ENCODE measurements at places on chromosomes 4 and X. TPM values are rescaled to one million over a fixed set of nuclear protein-coding genes. Genes with fewer than 3 reads are reported as not detected.

DNA sequence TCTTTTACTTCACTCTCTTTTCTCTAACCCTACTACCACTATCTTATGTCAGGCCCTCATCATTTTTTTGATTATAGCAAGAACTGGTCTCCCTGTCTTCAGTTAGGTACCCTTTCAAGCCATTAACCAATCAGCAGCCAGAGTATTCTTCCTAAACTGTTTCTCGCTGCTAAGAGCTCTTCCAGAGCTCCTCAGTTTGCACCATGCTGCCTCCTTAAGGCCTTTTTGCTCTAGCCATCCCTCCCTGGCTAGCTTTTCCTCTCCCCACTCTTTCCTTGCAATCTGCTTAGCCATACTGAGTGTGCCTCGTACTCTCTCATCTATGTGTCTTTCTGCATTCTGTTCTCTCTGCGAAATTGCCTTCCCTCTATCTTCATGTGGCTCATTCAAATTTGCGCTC is 32.9 kb downstream of the KIF4A start:
- DNase-seq: no peak

GRCh38 chr4:189773909-189774308 is 166.8 kb upstream of the FRG1 start:
- no peak for DNase-seq

DNA sequence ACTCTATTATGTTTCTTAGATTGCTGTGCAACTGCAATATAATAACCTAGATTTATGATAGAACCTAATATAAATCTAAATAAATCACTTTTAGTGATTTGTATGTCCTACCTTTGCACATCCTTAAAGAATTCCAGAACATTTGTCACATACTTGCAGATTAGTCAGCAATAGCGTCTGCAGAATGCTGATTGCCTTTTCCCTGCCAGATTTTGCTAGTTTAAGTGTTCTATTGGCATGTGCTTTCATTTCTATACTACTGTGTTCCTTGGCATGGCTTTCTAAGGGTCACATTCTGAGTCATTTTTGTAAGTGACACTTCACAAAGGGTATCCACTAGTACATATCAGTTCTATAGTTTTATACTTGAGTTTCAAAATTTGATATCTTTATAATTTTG is 303.1 kb upstream of the GIMD1 start:
- no peak for DNase-seq

DNA sequence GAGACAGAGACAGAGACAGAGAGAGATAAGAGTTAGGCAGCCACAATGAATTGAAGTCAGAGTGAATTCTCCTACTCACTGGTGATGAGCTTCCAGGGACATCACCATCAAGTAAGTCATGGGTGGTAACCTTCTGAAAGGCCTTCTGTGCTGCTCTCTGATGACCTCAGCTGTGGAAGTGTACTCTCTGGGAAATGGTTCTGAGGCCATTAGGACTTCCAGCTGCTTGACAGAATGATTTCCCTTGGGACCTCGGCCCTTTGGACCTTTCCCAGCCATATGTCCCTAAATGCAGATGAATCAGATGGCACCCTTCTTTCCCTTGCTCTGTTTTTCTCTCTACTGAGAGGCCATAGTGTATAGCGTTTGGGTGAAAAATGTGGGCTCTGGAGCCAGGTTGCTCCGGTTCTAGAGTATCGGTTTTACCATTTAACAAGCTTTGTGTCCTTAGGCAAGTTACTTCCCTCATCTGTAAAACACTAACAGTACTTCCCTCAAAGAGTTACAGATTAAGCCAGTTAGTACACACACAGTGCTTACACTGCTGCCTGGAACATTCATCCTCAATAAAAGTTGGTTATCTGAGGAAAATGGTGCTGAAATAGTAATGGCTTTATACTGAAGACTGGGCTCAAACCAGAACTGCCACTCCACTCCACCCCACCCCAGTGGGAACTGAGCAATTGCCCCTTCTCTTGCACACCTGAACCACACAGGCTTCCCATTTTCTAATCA is 7.6 kb downstream of the SEPTIN11 start:
- DNase-seq: peak; percentile 53

DNA sequence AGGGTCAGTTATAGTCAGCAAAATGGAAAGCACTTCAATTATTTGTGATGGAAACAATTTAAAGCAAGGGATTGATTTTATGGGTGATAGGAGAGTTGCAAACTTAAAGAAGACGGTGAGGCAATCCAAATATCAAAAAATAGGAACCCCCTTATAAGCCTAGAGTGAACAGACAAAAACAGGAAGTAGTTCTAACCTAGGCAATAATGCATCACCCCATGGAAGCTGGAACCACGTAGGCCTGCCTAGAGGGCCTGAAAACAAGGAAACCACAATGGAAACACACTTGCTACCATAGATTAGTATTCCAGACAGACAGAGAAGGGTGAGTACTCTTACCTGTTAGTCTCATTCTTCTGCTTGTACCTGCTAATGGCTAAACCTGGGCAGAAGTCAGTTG is 13.5 kb upstream of the GK2 start:
- no peak for DNase-seq

- no peak for DNase-seq
Measured at GRCh38 chrX:134658002-134658759, at the start of gene PLAC1. PLAC1 (minus strand) TSS chrX:134658471; CDS start chrX:134566682, 91,789 bp downstream.

LANCL3 gene
- total RNA-seq: 0.05 TPM

DNA sequence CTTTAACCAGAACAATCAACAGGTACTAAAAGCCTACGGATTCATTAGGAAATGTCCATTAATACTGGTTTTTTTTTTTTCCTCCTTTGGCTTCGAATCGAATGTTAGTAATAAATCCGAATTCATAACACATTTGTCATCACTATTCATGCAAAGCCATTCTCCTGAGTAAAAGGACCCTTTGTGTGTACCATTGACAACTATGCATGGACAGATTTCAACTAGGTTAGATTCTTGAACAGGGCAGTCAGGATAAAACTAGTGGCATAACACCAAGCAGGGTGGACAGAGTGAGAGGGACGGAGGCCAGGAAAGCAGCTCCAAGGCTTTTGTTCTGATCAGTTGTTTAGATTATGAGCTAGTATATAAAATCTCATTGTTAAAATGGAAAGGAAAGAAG is 1722.0 kb upstream of the TENM3 start:
- no peak for DNase-seq

GRCh38 chrX:41116948-41117347 is 31.7 kb downstream of the USP9X start:
- DNase-seq: no peak

DNA sequence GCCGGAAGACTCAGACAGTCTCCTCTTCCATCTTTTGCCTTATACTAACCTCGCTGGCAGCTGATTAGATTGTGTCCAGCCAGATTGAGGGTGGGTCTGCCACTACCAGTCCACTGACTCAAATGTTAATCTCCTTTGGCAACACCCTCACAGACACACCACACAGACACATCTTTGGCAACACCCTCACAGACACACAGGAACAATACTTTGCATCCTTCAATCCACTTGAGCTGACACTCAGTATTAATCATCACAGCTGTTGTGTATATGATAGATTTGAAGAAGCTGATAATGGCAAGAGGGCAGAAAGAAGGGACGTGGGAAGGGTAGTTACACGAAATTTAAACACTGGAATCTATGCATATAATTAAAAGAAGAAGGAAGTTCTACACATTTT is 139.5 kb downstream of the ANKRD50 start:
- DNase-seq: no peak

DNA sequence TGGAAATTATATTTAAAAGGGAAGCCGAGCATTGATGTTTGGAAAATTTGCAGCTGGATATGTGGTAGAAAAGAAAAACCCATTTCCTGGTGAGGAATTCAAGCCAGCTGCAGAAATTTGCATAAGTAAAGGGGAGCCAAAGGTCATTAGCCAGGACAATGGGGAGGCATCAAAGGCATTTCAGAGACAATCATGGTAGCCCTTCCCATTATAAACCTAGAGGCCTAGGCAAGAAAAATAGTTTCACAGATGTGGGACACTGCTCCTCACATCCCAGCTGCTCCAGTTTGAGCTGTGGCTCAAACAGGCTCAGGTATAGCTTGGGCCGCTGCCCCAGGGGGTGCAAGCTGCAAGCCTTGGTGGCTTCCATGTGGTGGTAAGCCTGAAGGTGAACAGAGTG is 35.8 kb downstream of the NAP1L3 start:
- DNase-seq: no peak

- DNase-seq: no peak
Measured at GRCh38 chr4:71396382-71396781, 57.6 kb downstream of the SLC4A4 start.

H2BW1 gene
- not detected for total RNA-seq

SAP30 gene
- total RNA-seq: 12.9 TPM

LNX1 gene
- 10.3 TPM for total RNA-seq

ARR3 gene
- not detected for total RNA-seq

GRCh38 chr4:123248085-123248659 is 148.4 kb upstream of the SPRY1 start:
- DNase-seq: no peak

KCND1 gene
- total RNA-seq: 0.38 TPM

DNA sequence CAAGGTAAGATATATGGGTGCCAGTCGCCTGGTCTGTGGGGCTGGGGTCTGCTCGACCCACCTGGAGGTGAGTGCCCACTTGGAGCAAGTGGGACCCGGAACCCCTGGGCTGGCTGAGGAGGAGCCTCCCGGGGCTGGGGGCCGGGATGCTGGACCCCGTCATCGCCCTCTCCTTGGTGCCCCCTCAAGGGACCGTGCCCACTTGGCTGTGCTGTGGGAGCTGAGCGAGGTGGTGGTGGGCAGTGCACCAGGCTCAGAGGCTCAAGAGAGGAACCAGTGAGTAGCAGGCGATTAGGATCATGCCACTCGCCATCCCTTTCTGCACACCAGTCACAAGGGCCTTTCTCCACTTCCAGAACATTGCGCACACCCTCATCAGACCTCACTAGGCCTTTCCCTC is 203.8 kb upstream of the PSAPL1 start:
- no peak for DNase-seq

DNA sequence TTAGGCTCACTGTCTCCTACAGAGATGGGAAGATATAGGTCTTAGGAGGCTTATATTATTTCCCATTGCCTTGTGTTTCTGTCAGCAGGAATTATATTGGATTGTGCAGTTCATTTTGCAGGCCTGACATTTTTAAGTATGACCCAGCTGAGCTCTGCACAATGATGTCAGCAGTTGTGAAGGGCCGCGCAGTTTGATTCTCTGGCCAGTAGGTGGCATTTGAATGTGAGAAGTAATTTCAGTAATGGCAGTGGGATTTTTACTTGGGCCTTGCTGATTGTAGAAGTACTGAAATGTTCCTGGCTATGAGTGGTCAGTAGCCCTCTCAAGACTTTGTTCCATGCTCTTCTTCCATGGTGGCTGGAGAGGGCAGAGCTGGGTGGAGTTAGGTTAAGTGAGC is 247.2 kb upstream of the MTMR8 start:
- DNase-seq: no peak

GRCh38 chr4:46909078-46909477 is at the start of gene COX7B2:
COX7B2 (minus strand) TSS chr4:46909245; CDS start chr4:46735192, 174,053 bp downstream.
- DNase-seq: no peak

All from Right ventricle myocardium superior (tissue), 1 donor.